ENCODE measurements at places on chromosomes 1 and 21.

DNA sequence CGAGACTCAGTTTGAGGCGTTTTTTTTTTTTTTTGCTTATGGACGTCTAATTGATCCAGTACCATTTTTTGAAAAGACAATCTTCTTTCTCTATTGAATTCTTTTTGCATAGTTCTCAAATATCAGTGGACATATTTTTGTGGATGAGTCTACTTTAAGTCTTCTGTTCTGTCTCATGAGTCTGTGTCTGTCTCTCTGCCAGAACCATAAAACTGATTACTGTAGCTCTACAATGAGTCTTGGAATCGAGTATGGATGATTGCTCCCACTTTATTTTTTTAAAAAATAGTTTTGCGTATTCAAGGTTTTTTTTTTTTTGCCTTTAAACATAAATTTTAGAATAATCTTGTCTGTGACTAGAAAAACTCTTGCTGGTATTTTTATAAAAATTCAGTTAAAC is 323.5 kb downstream of the ZNF326 start:
- no peak for DNase-seq

GRCh38 chr1:188343914-188344313 is 1515.2 kb downstream of the PLA2G4A start:
- DNase-seq: no peak

DNA sequence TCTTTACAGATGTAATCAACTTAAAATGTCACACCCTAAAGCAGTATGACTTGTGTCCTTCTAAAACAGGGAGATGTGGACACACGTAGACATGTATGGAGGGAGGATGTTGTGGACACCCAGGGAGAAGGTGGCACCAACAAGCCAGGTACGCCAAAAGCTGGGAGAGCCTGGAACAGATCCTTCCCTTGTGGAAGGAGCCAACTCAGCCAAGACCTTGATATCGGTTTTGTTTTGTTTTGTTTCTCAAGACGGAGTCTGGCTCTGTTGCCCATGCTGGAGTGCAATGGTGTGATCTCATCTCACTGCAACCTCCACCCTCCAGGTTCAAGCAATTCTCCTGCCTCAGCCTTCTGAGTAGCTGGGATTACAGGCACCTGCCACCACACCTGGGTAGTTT is 45.6 kb downstream of the CHAF1B start:
- no peak for DNase-seq

- DNase-seq: no peak
These were observed 18.8 kb downstream of the SLX9 start for GRCh38 chr21:44958471-44959191.

DNA sequence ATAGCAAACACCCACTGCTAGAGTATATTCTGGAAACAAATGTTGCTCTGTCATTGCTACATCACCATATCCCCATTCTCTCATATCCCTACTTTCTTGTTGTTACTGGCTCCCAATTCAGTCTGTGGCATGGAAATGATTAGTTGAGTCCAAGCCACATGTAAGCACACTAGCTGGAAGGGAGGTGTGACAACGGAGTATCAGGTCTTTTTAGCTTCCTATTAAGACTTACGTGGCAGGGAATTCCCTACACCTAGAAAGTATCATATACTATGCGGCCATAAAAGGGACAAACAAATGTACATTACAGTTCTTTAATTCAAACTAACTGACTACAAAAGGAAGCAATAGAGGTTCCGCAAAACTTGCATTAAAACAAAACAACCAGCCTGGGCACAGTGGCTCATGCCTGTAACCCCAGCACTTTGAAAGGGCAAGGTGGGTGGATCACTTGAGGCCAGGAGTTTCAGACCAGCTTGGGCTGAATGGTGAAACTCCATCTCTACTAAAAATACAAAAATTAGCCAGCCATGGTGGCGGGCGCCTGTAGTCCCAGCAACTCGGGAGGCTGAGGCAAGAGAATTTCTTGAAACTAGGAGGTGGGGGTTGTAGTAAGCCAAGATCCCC is 48.6 kb downstream of the INTS7 start:
- no peak for DNase-seq

- DNase-seq: no peak
These were observed 287.6 kb downstream of the AKT3 start for GRCh38 chr1:243562473-243562872.

DNA sequence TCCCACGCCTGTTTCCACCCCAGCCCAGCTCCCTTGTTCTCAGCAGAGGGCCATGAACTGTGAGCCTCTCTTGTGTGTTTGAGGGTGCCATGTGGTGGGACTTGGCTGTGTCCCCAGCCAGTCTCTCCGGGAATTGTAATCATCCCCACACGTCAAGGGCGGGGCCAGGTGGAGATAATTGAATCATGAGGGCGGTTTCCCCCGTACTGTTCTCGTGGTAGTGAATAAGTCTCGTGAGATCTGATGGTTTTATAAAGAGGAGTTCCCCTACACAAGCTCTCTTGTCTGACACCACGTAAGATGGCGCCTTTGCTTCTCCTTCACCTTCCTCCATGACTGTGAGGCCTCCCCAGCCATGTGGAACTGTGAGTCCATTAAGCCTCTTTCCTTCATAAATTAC is 57.2 kb upstream of the COL6A2 start:
- DNase-seq: no peak

DNA sequence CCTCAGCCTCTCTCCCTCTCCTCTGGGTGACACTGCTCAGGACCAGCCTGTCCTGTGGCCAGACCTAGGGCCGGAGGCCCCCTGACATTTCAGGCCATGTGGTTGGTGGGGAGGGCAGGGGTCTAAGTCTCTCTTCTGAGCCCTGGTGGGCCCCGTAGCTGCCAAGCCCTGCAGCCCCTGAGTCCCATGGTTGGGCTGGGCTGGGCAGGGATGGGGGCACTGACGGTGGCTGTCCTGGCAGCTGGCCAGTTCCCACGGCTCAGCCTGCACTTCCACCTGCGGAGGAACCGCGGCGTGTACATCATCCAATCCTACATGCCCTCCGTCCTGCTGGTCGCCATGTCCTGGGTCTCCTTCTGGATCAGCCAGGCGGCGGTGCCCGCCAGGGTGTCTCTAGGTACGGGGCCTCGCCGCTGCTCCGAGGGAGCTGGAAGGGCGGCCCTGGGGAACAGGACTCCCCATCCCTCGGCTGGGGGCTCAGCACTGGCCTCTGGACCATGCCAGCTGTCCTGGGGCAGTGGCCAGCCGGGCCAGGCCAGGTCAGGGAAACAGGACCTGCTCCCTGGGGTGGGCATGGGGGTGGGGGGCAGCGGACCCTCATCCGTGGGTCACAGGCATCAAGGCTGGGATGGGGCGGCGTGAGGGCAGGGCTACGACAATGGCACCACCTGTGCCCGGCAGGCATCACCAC is 9.9 kb downstream of the GABRD start:
- no peak for DNase-seq

GRCh38 chr1:53594391-53595180 is 135.4 kb downstream of the DMRTB1 start:
- no peak for DNase-seq

DNA sequence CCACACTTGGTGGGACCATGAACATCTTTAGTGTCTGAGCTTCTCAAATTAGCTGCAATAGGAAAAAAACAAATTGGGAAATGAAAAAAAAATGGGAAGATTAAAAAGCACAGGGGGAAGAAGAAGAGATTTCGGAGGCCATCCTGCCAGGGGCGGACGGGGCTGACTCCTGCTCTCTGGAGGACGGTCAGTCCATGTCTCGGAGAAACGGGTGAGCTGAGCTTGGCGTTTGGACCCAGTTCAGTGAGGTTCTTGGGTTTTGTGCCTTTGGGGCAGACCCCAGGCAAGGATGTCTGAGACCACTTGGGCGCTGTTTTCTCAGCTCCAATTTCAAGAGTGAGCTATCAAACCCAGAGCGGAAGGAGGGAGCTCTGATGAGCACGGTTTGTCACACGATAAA is 123.9 kb downstream of the PRDM2 start:
- no peak for DNase-seq

DNA sequence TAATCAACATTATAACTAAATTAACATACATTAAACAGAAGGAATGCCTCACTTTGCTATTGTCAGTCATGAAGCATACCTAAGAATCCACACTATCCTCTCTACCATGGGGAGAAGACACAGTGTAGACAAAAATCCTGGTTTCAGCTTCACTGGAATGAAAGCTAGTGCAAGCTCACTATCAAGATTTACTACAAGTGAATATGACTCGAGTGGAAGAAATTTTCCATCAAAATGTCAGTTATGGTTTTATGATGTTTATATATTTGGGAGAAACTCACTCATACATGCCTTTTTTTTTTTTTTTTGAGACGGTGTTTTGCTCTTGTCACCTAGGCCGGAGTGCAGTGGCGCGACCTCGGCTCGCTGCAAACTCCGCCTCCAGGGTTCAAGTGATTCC is 424.3 kb downstream of the KCNT2 start:
- DNase-seq: no peak

DNA sequence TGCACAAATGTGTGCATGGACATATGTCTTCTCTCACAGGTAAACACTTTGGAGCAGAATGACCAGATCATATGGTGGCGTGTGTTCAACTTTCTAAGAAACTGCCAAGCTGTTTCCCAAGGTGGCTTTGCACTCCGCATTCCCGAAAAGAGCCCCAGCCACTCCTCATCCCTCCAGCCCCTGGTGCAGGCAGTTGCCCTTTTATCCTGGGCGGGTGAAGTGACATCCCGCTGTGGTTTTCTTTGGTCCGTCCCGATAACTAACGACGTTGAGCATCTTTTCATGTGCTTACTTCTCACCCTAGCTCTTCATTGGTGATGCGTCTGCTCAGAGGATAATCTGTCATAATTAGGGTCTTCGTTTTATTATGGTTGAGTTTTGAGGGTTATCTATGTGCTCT is 612.5 kb downstream of the MATN1 start:
- DNase-seq: no peak

DNA sequence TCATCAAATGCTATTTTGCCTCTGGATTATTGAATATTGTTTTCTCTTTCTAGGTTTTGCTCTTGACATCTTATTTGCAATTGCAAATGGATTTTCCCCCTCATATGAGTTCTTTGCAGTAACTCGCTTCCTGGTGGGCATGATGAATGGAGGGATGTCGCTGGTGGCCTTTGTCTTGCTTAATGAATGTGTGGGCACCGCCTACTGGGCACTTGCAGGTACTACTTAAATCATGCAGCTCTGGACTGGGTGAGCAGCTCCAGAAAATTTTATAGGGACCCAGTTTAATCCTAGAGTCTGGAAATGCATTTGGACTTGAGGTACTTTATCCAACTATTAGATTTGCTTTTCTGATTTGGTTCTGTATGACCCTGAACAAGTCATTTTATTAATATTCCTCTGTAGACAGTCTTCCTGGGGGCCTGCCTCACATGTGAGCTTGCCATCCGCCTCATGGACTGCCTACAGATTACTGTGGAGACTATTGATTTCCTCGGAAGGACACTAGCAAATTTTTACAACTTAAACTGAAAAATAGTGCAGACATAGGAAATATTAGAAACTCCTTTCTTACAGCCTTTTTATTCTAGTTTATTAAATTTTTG is 44.5 kb downstream of the SLC22A15 start:
- DNase-seq: peak; percentile 70

- DNase-seq: no peak
These were observed 22.3 kb downstream of the PPFIA4 start for GRCh38 chr1:203048555-203049051.

DNA sequence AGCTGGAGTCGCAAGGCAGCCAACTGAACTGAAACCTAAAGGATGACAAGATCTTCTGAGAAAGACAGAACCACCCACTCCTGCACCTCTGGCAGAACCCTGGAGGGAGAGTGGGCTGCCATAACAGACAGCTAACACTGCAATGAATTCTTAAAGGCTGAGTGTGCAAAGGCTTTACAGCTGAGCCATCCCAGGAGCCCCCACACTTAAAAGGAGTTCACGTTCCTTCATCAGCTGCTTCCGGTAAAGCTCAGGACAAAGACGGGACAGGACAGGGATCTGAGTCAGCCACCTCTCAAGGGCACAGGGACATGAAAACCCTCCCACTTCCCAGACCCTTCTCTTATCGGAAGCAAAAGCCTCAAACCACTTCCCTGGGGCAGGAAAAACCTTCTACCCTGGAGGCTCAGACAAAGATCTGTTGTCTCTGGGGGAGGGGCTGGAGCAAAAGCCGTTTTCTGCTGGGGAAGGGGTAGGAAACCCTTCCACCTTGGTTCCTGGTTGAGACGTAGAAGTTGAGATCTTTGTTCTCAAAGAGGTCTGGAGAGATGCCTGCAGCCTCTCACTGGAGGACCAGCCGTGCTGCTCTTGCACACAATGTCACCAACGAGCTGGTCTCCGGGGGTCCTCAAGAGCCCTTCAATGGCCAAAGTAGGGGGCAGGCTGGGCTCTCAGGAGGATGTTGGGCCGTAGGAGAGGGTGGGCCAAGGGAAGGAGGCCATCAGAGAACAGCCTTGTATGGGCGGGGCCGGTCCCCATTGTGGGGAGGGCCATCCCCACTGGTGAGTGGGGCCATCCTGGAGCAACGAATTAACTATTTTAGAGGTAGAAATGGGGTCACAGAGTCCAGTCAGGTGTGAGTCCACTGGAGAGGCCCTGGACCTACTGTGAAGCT is 452.4 kb downstream of the PTPRU start:
- peak; percentile 97 for DNase-seq

- no peak for DNase-seq
These were observed 19.1 kb downstream of the SLC25A33 start for GRCh38 chr1:9558271-9558945.
